H1 (cell line): ENCODE measurements at places on chromosomes 2 and 18.

DNA sequence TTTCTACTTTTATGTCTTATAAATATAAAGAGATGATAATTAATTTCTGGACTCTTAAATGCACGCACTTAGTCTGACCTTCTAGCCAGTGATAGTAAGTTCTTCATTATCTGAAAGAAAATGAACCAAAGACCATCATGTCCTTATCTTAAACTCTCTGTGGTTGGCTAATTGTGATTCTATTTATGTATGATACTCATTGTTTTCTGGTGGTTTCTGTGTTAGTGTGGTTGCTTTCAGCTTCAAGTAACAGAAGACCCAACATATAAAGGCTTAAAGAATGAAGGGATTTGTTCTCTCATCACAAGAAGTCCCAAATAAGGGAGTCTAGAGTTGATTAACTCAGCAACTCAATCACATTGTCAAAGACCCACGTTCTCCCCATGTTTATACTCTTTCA is 225.2 kb upstream of the TANK start:
- H3K4me3 ChIP-seq = no peak overlapping the region
- no peak overlapping the region for H3K27ac ChIP-seq
- H3K27me3 ChIP-seq = no peaks in the 10 kb centered on the region

GRCh38 chr2:133200684-133201421 is 367.4 kb downstream of the NCKAP5 start:
- no peak overlapping the region for H3K4me3 ChIP-seq
- no peak overlapping the region for H3K27ac ChIP-seq
- H3K4me1 ChIP-seq = no peaks in the 10 kb centered on the region
- no peaks in the 10 kb centered on the region for H3K36me3 ChIP-seq
- no peaks in the 10 kb centered on the region for H3K27me3 ChIP-seq
- no peak for DNase-seq

GRCh38 chr18:60134806-60135205 is 235.0 kb downstream of the PMAIP1 start:
- H3K27me3 ChIP-seq = no peaks in the 10 kb centered on the region
- no peaks in the 10 kb centered on the region for H3K4me1 ChIP-seq
- DNase-seq = no peak
- H3K36me3 ChIP-seq = no peaks in the 10 kb centered on the region
- H3K4me3 ChIP-seq = no peak overlapping the region

DNA sequence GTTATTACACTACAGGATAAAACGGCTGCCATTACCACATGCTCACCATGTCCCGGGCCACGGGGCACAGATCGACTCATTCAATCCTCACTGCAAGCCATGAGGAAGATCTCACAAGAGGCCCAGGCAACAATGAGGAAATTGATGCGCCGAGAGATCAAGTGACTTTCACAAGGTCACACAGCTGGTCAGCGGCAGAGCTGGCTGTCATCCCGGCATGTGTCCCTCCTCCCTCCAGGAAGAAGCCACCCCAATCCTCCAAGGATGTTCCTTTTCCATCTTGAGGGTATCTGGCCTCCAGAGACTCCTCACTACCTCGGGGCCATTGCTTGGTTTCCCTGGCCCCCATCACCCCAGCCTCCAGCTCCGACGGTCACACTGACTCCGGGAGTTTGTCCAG is 65.3 kb upstream of the GLI2 start:
- H3K4me1 ChIP-seq = no peaks in the 10 kb centered on the region
- DNase-seq = no peak
- H3K27ac ChIP-seq = no peak overlapping the region
- no peaks in the 10 kb centered on the region for H3K36me3 ChIP-seq
- H3K4me3 ChIP-seq = no peak overlapping the region

DNA sequence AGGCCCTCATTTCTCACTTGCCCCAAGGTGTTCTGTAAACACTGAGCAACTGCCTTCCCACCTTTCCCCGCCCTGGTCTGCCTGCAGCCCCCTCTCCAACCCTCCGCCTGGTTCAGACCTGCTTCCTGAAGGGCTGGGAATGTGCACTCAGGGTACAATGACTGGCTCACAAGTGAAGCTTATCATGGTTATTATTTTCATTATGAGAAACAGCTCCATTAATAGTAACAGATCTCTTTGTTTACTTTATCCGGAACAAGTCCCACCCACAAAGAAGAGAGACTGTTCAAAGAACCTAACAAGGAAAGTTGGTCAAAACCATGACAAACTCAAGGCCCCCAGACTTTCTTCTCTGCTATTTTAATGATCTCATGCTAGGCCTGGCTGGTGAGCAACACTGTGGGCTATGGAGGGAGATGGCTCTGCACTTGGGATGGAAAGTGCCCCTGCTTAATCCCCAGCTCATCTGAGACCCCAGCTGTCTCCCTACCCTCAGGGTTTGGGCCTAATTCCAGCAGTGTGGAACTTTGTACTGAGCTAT is 36.7 kb downstream of the ARHGAP25 start:
- no peaks in the 10 kb centered on the region for H3K36me3 ChIP-seq
- no peak overlapping the region for H3K4me3 ChIP-seq
- H3K27ac ChIP-seq = no peak overlapping the region

DNA sequence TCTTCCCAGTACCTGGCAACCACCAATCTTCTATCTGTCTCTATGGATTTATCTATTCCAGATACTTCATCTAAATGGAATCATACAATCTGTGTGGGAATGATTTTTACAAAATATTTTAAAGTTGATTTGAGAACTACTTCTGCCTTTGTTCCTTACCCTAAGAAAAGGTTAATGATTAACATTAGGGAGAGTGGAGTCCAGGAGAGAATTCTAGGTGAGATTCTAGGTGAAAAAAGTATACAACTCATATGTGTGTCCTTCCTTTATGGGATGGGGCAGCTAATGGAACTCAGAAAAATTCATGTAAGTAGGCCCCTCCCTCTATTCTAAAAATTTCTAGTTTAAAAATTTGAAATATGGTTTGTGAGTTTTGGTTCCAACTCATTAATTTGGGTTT is 35.9 kb upstream of the WDSUB1 start:
- DNase-seq = no peak
- H3K27me3 ChIP-seq = no peaks in the 10 kb centered on the region
- H3K27ac ChIP-seq = no peak overlapping the region
- 0 out of 2 replicates have a peak, but pooled peaks cover 3% of the 10 kb centered on the region for H3K36me3 ChIP-seq
- H3K4me1 ChIP-seq = no peaks in the 10 kb centered on the region

- no peak overlapping the region for H3K27ac ChIP-seq
- H3K27me3 ChIP-seq = no peaks in the 10 kb centered on the region
- H3K4me1 ChIP-seq = no peaks in the 10 kb centered on the region
Measured at GRCh38 chr2:196337208-196337953, 166.0 kb upstream of the STK17B start.

DNA sequence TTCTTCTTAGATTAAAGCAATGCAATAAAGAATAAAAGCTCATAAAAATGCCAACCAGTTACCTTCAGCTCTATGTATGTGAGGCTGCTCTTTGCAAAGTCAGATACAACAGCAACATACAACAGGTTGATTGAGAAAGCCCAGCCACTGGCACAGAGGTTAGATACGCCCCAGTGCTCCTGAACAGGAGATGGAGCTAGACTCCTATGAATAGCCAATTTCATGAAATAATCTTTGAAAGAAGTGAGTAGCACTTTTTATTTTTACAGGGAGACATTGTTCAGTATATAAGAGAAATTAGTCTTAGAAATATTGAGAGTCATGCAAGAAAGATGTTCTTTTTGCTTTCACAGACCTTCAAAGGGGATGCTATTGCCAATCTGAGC is 362.4 kb upstream of the MEX3C start:
- no peak overlapping the region for H3K4me3 ChIP-seq
- H3K36me3 ChIP-seq = no peaks in the 10 kb centered on the region
- H3K27ac ChIP-seq = no peak overlapping the region
- H3K27me3 ChIP-seq = no peaks in the 10 kb centered on the region

DNA sequence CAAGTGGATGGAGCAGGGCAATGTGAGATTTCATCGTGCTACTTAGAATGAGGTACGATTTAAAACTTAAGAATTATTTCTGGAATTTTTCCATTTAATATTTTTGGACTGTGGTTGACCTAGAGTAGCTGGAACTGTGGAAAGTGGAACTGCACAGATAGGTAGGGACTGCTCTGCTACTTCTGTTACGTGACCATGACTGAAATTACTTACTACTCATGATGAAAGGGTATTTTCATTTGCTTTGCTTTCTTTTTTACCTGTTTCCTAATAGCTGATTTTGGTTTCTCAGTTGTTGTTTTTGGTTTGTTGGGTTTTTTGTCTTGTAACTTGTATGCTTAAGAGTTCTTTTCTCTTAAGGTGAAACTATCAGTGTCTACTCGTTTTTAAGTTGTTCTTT is 11.4 kb downstream of the UBE2E3 start:
- H3K27ac ChIP-seq = no peak overlapping the region
- no peaks in the 10 kb centered on the region for H3K36me3 ChIP-seq
- no peak for DNase-seq
- H3K4me3 ChIP-seq = no peak overlapping the region
- no peaks in the 10 kb centered on the region for H3K27me3 ChIP-seq

GRCh38 chr2:239599299-239599698 is 198.5 kb upstream of the HDAC4 start:
- H3K27ac ChIP-seq = no peak overlapping the region
- H3K4me1 ChIP-seq = peaks cover 8% of the 10 kb centered on the region
- no peak overlapping the region for H3K4me3 ChIP-seq

DNA sequence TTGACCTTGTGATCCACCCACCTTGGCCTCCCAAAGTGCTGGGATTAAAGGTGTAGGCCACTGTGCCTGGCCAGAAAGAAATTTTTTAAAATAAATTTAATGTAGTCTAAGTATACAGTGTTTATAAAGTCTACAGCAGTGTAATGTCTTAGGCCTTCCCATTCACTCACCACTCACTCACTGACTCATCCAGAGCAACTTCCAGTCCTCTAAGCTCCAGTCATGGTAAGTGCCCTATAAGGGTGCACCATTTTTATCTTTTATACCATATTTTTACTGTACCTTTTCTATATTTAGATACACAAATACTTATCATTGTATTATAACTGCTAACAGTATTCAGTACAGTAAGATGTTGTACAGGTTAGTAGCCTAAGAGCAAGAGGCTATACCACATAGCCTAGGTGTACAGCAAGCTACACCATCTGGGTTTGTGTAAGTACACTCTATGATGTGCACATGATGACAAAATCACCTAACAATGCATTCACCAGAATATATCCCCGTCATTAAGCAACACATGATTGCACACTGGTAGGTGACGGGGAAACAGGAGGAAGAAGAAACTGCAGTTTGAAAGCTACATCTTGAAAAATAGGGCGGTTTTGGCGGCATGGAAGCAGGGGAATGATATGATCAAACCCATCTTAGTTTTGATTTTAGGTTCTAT is 105.1 kb upstream of the ITGB6 start:
- peaks cover 8% of the 10 kb centered on the region for H3K4me1 ChIP-seq
- H3K4me3 ChIP-seq = no peak overlapping the region
- H3K36me3 ChIP-seq = peaks cover 4% of the 10 kb centered on the region
- H3K27ac ChIP-seq = no peak overlapping the region
- no peak for DNase-seq

DNA sequence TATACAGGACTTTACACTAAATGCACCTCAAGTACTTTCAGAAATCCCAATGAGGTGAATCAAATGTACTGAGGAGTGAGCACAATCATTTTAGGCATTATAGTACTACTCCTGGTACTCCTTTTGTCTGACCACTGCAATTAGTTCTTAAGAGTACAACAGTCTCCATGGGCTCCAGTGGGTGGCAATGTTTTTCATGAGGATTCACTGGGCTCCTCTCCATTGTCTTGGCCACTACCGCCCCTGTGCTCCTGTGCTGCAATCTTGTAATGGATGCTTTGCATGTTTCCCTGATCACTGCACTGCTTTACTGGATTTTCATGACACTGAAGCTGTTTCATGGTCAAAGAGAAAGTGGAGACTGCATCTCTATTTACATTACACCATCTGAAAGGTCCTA is 268.5 kb upstream of the ZSWIM2 start:
- no peaks in the 10 kb centered on the region for H3K27me3 ChIP-seq
- no peak overlapping the region for H3K27ac ChIP-seq

GRCh38 chr2:194352505-194352904 is 1304.5 kb upstream of the SLC39A10 start:
- no peaks in the 10 kb centered on the region for H3K36me3 ChIP-seq
- no peaks in the 10 kb centered on the region for H3K27me3 ChIP-seq
- H3K4me3 ChIP-seq = no peak overlapping the region
- no peak overlapping the region for H3K27ac ChIP-seq
- no peaks in the 10 kb centered on the region for H3K4me1 ChIP-seq

DNA sequence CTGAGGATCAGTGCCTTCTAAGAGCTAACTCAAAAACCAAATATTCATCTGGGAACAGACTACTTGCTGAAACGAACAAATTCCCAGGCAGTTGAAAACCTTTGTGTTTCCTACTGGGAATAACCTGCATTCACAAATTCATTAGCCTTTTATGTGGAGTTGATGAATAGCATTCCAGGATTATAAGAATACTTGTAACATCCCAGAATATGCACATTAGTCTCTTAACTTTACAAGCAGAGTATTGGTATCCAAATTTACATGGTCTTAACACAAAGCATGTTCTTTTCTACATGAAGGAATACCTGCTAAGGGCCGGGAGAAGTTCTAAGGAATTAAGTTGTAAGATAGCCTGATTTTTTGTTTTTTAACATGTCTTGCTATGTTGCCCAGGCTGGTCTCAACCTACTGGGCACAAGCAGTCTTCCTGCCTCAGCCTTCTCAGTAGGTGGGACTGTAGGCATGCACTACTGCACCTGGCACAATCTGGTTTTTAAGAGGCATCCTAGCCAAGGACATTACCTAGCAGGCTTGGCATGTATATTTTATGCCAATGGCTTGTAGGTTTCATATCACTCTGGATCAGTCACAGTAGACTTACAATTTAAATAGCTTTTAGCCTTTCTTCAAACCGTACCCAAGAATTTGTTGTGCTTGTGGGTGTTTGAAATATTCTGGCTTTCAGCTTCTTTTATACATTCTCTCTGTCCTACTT is 50.7 kb downstream of the MGAT5 start:
- no peak overlapping the region for H3K27ac ChIP-seq
- no peaks in the 10 kb centered on the region; the same call in 1 of the 2 replicates for H3K4me1 ChIP-seq
- no peak for DNase-seq
- no peak overlapping the region for H3K4me3 ChIP-seq
